ENCODE measurements at places on chromosomes 1 and 21.

DNA sequence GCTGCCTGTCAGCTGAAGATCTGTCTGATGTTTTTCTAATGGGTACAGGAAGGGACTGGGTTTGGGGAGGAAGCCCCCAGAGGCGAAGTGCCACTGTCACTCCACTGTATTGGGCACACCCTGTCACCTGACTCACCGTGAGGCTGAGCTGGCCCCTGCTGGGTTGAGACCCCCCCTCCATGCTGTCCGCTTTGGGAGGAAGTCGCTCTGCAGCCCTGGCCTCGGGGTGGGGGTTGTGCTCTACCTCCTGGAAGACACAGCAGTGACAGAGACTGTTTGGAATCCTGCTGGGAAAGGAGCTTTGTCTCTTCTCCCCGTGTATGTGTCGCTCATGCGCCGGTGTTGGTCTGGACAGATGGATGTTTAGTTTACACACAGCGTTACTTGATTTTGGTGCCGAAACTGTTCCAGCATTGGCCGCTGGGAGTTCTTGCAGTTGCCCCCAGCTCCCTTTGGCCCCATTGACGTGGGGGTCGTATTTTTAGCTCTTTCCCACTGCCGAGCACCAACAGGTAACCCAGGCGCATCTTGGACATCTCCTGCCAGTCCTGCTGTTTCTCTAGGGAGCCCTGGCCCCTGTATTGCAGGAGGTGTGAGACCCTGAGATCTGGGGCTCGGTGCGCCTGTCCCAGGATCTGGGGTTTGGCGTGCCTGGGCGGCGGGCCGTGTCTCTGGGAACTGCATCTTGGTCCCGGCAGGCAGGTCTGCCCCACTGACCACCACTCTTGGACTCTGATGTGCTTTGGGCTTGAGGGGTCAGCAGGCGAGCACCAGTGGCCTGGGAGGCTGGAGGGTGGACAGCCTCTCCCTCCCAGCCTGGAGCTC lies 30.3 kb downstream of the SLX9 start:
- no peak for DNase-seq

DNA sequence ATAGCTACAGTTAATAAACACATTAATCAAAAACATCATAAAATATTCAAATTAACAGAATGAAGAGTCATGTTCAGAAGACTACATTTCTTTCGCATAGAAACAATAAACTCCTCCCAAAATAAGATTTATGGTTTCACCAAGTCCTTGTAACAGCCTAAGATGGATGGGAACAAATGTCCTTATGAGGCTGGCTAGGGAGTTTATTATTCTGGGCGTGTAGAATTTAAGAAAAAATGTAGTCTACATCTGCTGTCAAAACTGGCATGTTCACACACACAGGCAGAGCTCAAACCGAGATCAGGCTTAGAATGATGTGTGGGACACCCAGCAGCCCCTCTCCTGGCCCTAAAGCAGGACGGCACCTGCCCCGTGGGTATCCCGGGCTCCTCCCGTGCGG lies 101.1 kb downstream of the NPHP4 start:
- DNase-seq, result no peak

- no peak for DNase-seq
Observed at GRCh38 chr1:109350655-109351054, 43.8 kb upstream of the MYBPHL start.

DNA sequence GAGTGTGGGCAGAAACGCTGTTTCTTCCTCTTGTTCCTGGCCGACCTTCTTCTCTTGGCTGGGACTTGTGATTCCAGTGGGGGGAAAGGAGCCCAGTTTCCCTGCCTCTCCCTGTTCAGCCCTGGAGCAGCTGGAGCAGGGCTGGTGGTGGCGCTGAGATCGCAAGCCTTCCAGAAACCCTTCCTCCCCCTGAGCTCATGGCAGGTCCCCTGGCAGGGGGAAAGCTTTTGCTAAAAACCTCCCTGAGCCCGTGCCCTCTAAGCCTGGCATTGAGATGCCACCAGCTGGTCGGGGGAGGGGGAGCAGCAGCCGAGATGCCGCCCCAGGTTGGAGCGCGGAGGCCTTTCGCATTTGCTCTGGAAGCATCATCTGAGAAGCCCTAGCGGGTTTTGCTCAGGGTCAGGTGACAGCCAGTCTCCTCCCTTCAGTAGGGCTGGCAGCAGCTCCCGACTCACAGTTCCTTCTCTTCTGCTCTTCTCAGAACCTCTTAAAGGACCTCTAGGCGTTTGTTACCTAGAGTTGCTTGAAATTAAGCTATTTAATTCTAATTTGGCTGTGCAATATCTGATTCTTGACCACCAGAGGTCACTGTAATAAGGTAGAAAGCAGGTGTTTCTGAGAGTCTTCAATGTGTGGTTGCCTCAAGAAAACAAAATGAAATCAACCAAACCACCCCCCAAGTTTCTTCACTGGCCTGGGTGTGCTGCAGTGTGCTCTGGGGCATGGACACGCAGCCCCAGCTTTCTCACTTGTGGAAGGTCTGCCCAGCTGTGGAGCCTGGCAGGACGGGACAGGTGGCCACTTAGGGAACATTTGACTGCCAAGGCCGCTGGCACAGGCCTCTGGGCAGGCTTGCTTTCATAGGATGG lies 257.3 kb downstream of the CAMTA1 start:
- no peak for DNase-seq

DNA sequence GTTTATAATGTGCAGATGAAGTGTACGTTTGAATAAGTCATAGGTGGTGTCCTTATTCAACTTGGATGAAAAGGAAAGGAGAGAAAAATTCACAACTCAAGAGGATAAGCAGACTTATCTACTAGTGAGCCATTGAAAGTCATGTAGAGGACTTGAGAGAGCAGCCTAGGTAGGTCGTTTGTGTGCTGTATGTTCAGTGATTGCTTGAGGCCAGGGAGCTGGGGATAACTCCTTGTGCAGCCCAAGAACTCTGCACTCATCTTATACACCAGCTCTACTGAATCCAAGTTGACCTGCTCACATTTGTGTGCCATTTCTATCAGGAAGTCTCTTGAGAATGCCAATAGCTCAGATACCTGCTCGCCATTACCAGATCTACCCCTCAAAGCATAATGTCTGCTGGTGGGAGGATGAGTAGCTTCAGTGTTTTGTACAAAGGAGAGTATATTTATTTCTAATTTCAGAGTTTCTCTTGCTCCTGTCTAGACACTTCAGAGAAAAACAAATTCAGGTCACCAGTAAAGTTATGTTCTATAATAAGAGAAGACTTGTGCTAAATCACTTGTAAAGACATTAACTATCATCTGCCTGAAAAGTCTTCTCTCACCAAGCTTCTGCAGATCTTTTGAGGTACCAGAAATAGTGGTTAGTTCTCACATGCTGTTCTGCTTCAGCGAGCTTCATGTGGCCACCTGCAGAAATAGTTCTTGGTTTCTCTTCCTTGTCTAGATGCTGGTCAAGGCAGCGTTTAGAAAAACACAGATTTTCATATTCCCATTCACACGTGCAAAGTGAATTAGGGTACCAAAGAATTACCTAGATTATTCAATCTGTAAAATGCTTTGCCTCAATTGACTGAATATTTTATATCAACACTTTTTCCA lies 10.8 kb downstream of the S1PR1 start:
- no peak for DNase-seq

GRCh38 chr1:89732643-89733222 lies 88.1 kb upstream of the LRRC8D start:
- no peak for DNase-seq

DNA sequence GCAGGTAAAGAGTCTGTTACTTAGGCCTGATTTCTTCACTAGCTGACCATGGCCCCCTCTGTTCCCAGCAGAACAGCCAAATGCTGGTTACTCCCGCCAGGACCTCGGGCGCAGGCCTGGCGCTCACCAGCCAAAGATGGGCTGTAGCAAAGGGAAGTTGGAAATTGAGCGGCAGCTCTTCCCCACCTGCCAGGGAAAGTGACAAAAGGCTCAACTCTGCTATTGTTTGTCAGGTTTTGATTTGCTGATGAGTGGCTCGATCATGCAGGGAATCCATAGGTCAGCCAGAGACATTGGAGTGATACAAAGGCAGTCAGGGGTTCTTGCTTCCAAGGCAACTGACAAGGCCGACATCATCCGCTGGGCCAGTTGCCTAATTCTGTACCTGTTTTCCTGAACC lies 120.1 kb downstream of the ASTN1 start:
- DNase-seq, result no peak

DNA sequence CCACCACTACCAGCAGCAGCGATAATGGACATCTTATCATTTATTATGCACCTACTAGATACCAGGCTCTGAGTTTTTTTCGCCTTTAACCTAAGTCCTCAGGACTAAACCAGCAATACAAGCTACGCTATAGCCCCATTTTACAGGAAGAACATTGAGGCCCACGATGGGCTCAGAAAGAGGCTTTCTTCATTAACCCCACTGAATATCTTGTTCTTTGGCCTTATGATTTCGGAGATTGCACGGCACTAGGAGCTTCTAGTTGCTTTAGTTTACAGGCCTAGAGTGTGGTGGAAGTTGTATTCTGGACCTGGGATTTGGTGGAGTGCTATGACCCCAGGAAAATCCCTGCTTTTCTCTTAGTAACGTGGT lies 1.5 kb downstream of the SESN2 start:
- DNase-seq, result no peak

DNA sequence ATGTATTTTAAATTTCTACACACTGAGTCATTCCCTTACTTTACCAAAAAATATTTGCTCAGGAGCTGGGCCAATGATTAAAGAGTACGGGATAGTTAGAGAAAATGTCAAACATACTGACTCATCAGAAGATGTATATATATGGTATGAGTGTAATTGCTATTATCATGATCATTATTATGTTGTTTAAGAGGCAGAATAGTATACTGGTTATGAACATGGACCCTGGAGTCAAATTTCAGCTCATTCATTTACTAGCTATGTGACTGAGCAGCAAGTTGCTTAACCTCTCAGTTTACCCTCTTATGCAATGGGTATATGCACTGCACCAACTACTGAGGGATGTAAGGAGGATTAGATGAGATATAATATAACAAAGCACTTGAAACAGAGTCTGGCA lies 41.2 kb upstream of the USH2A start:
- no peak for DNase-seq

DNA sequence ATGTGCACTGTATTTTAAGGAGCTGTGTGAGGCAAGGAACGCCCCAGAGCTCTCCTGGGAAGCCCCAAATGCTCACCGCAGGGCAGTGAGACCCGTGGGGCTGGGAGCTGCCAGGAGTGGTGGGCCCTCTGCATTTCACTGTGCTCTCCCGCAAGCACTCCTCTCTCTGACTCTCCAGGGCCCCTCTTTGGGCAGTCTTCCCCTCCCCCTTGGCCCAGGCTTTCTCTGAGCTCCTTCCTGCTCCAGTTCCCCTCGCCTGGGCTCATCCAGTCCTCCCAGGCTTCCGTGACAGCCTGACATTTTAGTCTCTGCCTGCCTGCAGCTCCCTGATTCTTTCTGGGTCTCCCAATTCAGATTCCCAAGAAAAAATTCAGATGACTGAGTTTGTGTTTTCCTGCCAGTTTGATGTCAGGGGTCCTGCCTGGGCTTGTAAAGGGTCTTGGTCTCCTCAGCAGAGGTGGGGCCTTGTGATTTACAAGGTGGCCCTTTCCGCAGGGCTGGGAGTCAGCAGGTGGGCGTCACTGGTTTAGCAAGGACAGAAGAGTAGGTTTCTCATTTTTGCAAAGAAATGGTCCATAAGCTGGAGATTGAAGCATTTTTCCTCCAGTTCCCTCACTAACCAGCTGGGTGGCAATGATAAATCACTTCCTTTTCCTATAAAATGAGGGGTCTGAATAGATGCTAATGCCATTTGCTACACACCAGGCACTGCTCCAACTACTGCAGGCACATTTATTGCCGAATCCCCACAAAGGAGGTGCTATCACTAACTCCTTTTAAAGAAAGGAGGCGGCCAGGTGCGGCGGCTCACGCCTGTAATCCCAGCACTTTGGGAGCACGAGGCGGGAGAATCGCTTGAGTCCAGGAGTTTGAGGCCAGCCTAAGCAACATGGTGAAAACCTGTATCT lies 1.9 kb upstream of the CA6 start:
- no peak for DNase-seq

DNA sequence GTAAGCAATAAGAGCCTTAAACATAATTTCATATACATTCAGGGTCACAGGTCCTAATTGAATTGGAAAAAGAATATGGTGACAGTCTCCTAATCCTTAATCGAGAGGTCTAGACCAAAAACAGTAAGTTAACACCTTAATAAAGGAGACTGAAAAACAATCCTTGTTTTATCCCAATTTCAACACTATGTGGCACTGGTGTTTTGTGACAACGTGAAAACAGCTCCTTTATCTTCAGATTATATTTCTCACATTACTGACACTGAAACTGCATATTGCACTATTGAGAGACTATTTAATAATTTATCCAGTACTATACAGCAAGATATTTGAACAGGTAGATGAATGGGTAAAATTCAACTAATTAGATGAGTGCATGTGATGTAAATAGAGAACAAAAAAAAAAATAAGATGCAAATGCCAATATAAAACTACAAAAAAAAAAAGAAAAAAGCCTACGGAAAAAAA lies 34.1 kb downstream of the TP53BP2 start:
- no peak for DNase-seq

- no peak for DNase-seq
Observed at GRCh38 chr1:223216531-223217205, 73.6 kb upstream of the TLR5 start.

DNA sequence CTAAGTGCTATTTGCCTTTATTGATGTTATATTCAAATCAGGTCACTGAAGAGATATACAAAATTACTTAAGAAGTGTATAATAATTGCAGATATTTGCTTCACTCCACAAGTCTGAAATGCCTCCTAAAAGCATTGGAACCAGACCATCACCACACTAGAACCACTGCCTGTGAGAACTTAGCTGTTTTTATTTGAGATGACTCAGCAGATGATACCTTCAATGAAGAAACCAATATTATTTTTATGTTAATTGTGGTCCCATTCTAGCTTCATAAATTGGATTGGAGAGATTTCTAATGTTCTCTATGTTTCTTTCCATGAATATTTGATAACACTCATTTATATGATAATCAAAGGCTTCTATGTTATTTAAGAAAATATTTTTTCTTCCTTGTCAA lies 740.6 kb downstream of the KCNT2 start:
- DNase-seq, result no peak

- DNase-seq, result no peak
Observed at GRCh38 chr21:29261555-29262540, 36.9 kb upstream of the BACH1 start.

- DNase-seq, result no peak
Observed at GRCh38 chr21:16587141-16587581, 857.4 kb downstream of the USP25 start.

- DNase-seq, result no peak
Observed at GRCh38 chr1:50047916-50048694, 24.4 kb upstream of the AGBL4 start.

GRCh38 chr1:104906141-104906540 lies 1156.4 kb downstream of the AMY1C start:
- no peak for DNase-seq

DNA sequence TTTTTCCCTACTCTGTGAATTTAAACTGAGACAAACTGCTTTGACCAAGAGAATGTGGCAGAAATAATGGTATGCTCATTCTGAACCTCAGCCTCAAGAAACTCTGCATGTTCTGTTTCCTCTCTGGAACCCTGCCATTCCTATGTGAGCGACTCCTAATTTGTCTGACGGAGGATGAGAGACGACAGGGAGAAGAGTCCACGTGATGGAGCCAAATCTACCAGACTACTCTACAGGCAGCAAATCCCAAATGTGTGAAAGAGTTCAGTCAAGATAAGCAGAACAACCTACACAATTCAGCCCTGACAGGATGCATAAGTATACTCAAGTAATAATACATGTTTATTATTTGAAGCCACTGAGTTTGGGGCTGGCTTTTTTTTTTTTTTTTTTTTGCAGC lies 153.5 kb downstream of the DPYD start:
- no peak for DNase-seq

All from stimulated activated CD4-positive, alpha-beta T cell treated with anti-CD3 and anti-CD28 coated beads, Interleukin-1b, Interleukin-23, amount 100 ng/mL, for 1 hour (primary cell).